ENCODE measurements at places on chromosomes 1 and 21.

DNA sequence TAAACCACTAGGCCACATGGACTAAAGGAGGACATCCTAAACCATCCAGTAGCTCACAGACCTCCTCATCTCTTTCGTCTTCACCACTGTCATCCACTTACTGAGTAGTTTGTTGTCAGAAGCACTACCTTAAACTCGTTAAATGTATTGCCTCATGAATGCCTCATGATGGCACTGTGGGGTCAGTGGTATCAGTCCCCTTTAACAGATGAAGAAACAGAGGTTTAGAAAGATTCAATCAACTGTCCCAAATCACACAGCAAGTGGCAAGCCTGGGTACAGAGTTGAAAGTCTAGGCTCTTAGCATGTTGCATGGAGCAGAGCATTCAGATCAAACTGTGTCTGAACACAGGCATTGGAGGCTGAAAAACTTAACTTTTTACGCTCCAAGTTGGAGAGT lies 183.6 kb upstream of the KIAA0040 start:
- DNase-seq, result peak; percentile 21

DNA sequence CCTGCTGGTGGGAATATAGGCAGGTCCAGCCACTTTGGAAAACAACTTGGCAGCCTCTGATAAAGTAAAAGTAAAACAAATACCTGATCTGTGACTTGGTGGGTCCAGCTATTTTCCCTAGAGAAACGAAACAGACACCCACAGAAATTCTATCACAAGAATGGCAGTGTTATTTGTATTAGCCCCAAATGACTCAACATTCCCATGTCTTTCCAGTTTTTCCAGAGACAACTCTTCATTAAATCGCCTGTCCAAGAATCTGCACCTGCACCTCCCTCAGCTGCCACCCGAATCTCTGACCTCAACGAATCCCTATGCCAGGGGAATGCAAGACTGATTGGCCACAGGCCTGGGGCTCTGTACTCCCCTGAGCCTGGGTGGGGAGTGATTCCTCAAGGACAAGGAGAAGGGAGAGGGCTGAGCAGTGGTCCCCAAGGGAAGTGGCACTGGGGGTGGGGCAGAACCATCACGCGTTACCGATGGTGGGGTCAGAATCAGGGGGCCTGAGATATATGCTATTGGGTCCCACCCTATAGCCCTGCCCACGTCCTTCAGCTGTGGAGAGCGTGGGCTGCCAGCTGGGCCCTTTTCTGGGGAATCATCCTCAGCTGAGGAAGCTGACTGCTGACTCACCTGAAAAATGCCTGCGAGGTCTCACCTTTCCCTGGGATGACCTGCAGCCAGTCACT lies 553.0 kb downstream of the PTPRU start:
- DNase-seq, result no peak

DNA sequence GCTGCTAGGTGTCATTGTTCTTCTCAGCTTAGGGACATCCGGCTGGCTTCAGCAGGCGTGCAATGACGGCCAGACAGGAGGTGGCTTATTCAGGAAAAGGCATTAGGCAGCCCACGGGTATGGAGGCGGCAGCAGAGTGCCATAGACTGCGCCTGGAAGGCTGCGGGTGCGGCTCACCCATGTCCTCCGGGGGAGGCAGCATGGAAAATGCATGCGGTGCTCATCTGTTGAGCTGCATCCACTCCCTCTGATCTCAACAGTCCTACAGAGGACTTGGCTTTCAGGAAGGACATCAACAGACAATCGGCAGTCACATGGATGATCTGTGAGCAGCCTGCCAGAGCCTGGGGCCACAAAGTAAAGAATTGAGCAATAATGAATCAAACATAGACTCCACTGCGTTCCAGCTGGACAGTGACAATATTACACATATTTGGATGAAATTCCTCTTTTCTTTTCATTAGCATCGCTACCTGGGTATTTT lies 42.9 kb downstream of the UMODL1 start:
- no peak for DNase-seq

- DNase-seq, result peak; percentile 95
Observed at GRCh38 chr1:37795340-37796125, 1.9 kb downstream of the MANEAL start.

DNA sequence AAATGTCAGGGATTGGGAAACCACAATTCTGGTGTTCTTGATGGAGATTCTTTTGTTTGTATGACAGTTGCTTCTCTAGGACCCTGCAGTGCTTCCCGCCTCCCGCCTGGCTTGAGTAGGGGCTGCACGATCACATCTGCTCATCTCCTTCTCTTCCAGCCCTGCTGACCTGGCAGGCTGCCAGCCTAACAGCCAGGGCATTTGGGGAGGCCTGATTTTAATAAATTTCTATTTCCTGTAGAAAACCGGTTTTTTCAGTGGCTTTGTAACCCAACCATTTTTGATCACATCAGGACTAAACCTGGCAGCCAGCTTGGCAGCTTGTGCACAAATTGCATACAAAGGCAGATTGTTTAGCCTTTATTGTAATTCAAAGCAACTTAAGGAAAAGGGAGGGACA lies 78.9 kb downstream of the UBE2U start:
- peak; percentile 53 for DNase-seq

DNA sequence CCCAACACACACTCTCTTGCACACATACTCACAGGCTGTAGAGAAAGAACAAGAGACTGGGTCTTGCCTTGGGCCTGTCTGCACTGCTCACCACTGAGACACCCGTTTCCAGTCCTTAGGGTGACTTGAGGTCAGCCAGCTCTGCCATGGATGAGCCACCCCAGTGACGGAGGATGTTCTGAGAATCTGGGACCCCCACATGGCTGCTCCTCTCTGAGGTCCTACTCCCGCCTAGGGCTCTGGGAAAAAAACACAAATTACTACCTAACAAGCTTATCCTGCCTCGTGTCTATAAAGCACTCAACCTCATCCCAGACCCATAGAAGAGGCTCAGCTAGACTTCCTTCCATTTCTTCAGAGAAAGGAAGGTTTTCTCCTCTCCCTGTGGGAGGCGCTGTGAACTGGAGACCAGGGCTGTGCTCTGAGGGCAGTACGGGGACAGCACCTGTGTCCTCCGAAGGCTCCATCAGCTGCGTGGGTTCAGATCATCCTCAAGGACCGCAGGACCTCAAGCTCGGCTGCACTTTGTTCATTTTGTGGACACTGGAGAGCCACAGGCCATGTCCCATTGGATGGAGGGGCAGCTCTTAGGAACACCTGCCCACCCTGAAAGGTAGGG lies 4.3 kb upstream of the CLEC20A start:
- DNase-seq, result no peak

- DNase-seq, result no peak
Observed at GRCh38 chr1:227372726-227373130, 54.4 kb upstream of the CDC42BPA start.

DNA sequence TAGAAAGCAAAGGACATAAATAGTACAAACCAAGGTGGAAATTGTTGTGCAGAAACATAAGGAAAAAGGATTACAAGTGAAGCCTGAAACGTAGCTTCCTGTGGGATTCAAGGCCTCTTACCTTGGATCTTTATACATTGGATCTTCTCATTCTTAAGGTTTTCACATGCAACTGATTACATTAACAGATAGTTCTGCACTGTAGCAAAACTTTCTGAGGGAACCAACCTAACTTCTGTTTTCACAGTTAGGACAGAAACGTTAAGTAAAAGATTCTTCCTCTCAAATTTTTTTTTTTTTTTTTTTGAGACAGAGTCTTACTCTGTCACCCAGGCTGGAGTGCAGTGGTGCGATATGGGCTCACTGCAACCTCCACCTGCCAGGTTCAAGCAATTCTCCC lies 7.8 kb upstream of the TM2D1 start:
- no peak for DNase-seq

DNA sequence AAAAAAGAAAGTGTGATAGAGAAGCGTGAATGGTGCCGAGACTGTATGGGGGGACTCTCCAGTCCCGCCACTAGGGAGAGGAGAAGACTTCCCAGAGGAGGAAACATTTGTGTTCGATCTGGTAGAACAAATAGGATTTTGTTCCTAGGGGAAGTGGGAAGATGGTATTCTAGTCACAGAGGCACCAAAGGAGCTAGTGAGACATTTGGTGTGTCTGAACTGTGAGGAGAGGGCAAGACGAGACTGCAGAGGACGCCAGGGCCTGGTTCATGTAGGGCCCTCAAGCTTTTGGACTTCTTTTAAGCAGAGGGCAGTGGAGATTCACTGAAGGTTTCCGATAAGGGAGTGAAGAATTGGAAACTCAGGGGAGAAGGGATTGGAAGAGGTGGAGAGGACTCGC lies 2.9 kb downstream of the BTBD19 start:
- no peak for DNase-seq

- DNase-seq, result peak; percentile 94
Observed at GRCh38 chr1:48530727-48531351, 58.8 kb upstream of the SPATA6 start.

DNA sequence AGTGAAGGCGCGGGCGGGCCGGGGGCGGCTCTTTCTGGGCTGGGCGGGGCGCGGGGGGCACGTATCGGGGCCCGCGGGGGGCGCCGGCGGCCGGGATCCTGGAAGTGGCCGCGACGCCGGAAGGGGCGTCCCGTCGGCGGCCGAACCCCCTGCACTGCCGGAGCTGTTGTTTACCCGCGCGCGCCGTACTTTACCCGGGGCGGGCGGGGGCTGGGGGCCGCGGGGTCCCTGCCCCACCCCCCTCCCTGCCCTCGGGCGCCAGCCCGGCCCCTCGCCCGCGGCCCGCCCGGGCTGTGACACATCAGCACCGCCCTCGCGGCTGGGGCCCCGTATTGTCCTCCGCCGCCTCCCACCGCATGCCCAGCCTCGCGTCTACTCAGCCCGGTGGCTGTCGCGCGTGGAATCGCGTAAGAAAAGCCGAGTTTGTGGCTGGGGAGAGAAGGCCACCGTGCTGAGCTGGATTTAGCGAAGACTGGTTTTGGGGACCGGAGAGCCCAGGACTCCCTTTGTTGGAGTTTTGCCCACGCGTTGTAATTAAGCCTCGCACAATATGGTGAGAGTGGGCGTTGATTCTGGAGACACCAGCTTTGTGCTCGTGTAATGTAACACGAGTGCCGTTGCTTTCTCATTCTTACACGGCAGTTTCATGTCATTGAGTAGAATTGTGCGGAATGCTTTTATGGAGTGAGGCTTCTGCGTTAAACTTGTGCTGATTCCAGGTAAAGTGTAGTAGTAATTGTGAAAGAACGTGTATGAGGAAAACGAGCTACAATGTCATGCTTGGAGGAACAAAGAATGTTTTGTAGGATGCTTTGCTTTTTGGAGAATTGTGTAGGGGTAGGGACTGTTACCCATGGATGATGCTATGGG lies 559 bp downstream of the BACH1 start:
- peak; percentile 73 for DNase-seq

GRCh38 chr1:154411525-154411924 lies 6.4 kb downstream of the IL6R start:
- DNase-seq, result no peak

GRCh38 chr21:17660862-17661261 lies 48.2 kb upstream of the BTG3 start:
- DNase-seq, result no peak

- no peak for DNase-seq
Observed at GRCh38 chr1:53256511-53257453, 18.5 kb upstream of the MAGOH start.

DNA sequence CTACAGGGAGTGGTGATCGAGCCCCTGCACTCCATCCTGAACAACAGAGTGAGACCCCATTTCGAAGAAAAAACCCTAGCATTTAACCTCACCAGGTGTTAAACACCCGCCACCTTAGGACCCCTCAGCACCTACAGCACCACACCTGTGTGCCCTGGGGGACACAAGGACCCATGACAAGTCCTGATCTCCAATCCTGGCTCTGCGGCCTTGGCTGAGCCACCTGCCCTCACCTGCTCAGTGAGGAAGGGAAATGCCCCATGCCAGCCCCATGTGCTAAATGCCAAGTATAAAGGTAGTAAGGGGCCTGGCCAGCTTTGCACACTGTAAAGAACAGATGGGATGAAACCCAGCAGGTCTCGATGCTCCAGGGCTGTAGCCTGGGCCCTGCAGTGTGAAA lies 11.1 kb downstream of the MRTO4 start:
- DNase-seq, result no peak

DNA sequence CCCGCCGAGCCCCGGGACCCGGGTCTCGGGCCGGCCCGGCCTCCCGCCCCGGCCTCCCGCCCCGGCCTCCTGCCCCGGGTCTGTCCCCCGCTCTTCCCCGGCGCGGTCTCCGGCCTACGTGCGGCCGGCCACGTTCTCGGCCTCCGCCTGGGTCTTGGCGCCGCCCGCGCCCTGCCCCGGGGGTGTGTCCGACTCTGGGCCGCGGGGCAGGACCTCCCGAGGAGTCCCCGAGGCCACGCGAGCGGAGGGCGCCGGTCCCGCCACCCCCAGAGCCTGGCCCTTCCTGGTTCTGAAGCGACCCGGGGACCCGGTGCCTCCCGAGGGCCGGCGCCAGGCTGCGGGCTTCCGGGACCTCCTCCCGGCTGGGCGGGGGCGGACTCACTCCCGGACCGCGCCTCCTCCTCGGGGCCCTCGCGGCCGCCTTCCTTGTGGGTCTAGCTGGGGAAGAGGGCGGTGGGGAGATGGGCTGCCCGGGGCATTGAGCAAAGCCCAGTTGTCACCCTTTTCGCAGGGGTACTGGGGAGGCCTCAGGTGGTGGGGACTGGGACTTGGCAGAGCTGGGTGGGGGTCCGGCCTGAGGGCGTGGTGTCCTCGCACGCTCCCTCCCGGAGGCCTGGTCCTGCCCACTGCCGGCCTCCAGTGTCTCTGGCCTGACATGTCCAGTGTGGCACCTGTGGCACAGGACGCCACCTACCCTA lies 558 bp downstream of the PFKL start:
- peak; percentile 82 for DNase-seq

DNA sequence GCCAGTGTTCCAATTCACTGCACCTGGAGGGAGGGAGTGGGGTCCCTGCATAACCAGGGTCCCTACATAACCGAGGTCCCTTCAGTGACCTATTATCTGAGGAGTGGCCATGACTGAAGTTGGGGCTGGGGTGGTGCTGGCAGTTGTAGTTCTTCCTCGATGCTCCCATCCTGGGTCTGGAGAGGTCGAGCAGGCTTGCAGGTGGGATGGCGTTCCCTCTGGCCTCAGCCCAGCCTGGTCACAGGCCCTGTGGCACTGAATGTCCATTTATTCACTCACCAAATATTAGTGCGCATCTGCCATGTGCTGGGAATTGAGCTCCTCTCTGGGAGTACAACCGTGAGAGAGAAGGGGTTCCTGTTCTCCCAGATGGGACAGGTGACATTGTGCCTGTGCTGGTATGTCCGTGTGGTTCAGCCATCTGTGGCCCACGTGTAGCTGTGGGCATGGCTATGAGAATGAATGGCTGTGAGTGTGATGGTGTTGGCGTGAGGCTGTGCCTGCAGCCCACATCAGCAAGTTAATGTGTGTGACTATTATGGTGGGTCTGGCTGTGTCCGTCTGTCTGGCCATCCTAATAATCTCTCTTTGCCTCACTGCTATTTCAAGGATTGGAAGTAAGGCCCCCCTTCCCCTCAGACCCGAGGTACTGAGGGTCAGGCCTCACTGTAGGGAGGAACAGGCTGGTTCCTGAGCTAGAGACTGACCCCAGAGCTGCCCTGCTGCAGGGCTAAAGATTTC lies 3.9 kb upstream of the SLC6A9 start:
- DNase-seq, result no peak

DNA sequence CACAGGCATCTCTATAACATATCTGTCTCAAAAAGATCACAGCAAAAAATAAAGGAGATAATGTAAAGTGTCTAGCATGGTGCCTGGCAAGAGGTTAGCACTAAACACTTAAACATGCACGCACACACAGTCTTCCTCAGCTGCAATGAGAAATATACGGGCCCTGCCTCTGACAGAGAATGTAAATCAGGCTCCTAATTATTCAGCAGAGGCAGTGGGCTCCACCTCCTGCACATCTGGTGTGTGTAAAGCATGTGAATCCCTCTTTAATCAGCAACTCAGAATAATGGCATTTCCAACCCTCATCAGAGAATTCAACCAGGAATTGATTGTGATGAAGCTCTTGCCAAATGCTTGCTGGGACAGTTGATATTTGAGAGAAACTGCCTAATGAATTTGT lies 85.6 kb upstream of the KCNA3 start:
- no peak for DNase-seq

Data from iPS-NIHi11 (cell line).